ENCODE measurements at places on chromosomes 7 and 10.
A peak's percentile ranks its signal among the peaks of the same experiment; 100 is the strongest.

DNA sequence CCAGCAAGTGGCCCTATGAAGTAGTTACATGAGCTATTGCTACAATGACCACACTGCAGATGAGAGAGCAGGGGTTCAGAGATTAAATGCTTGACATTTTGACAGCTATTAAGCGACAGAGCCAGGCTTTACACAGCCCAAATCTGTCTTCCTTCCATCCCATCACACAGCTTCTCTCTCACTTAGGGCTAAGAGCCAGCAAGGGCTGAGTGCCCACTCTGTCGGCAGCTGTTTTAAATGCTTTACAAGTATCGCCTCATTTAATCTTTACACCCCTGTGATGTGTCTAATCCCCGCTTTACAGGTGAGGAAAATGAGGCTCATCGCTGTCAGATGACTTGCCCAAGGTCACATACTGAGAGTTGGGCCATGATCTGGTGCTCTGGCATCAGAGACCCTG, 15.2 kb upstream of the OPALIN start:
- no peak for DNase-seq

GRCh38 chr10:122331100-122331499, 43.4 kb upstream of the PLEKHA1 start:
- DNase-seq: no peak

DNA sequence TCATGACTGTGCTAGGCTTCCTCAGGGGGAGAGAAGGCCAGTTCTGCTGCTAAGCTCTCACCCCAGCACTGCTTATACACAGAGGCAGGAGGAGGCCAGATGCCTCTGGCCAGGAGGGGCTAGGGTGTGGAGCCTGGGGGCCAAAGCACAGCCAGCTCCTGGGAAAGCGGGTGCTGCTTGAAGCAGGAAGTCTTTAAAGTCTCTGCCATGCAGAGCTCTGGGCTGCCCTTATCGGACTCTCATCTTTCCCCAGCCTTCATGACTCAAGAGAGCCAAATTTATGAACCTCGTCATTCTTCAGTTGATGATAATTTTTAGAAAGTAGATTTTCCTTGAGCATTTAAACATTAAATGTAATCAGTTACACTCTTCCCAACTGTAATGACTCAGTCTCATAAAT, 11.2 kb upstream of the TSPAN14 start:
- DNase-seq: no peak

- DNase-seq: no peak
Measured at GRCh38 chr7:48388911-48389310, 217.7 kb downstream of the ABCA13 start.

DNA sequence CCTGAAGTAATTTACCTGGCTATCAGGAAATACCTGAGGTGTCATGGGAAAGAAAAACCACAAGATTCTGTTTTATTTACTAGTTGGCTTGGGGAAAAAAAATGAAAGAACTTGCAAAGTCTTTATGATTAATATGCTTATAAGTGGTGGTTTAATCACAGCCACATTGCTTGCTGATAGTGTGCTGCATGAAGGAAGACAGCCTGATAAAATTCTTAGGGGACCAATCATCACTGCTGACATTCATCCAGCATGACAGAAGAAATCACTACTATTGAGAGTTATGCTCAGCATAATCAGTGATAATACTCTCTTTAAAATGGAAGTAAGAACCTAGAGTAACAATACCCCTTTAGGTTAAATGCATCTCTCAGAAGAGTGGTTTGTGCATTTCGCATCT, 150.2 kb upstream of the LRRN3 start:
- DNase-seq: no peak

- DNase-seq: no peak
Measured at GRCh38 chr7:48473205-48473865, 302.1 kb downstream of the ABCA13 start.

DNA sequence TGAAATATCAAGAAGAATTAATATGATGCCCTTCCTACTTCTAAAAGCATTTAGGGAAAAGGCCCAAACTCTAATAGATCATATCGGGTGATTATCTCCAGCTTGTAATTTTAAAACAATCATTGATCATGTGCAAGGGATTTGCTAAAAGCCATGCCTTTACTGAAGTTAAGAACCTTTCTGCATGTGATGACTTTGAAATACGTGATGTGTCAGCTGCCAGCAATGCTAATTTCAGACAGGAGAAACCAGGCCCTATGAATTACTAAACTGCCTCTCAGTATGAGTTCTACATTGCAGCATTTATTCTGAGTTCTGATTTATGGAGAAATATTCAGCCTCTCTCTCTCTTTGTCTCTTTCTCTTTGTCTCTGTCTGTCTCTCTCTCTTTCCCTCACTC, 203.6 kb upstream of the AKR1E2 start:
- no peak for DNase-seq

- no peak for DNase-seq
Measured at GRCh38 chr10:21347043-21347784, 178.3 kb downstream of the SKIDA1 start.

GRCh38 chr7:45196374-45196773, 38.8 kb downstream of the RAMP3 start:
- peak; percentile 47 for DNase-seq

DNA sequence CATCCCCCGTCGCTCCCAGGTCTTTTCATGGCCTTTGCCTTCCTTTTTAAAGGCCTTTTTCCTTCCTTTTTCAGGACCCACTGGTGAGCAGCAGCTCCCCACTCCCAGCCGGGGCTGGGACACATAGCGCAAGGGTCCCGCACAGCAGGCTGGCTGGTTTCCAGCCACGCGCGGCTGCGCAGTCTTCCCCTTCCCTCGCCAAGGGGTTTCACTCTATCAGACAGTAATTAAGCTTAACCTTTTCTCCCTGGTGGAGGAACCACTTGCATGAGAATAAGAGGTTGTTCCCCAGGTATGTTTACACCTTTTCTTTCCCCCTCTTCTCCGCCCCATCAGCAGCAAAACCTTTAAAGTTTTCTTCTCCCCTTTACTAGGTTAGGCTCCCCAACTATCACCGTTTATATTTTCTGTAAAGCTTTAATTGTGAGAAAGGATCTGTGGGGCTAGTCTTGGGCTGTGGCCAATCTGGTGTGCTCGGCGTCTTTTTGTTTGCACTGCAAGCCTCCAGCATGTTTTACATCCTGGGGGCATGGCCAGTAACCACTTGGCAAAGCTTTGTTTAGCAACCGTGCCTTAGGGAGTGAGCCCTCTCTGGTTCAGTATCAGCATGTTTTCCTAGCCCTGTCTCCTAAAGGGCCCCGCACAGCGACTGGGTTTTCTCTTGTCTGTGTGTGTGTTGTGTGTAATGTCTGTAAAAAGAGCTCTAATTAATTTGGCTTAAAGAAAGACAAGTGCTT, 219.6 kb downstream of the PHF14 start:
- no peak for DNase-seq

- no peak for DNase-seq
Measured at GRCh38 chr7:21426286-21427181, 1.3 kb upstream of the SP4 start.

DNA sequence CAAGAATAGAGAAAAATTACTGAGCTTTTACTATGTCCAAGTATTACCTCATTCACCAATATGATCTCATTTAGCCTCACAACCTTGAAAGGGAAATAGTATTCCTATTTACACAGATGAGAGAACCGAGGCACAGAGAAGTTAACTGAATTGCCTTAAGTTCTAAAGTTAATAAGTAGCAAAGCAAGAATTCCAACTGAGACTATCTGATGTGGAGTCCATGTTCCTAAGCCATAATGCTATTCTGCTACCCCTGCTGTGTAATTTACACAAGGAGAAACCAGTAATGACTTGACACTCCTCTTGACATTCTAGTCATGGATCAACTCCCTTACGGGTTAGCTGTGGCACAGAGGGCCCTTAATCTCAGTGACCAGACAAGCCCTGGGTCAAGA, 60.7 kb downstream of the ABCB4 start:
- DNase-seq: no peak

GRCh38 chr10:660970-661596, 28.4 kb downstream of the DIP2C start:
- DNase-seq: no peak

DNA sequence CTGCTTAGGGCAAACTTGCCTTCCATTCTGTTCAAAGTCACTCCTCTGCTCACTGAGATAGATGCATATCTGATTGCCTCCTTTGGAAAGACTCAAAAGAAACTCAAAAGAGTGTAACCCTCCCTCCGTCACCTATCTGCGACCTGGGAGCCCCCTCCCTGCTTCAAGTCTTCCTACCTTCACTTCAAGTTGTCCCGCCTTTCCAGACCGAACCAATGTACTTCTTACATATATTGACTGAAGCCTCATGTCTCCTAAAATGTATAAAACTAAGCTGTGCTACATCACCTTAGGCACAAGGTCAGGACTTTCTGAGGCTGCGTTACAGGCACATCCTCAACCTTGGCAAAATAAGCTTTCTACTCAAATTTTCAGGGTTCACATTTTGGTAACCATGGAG, 77.4 kb upstream of the C1GALT1 start:
- DNase-seq: no peak

DNA sequence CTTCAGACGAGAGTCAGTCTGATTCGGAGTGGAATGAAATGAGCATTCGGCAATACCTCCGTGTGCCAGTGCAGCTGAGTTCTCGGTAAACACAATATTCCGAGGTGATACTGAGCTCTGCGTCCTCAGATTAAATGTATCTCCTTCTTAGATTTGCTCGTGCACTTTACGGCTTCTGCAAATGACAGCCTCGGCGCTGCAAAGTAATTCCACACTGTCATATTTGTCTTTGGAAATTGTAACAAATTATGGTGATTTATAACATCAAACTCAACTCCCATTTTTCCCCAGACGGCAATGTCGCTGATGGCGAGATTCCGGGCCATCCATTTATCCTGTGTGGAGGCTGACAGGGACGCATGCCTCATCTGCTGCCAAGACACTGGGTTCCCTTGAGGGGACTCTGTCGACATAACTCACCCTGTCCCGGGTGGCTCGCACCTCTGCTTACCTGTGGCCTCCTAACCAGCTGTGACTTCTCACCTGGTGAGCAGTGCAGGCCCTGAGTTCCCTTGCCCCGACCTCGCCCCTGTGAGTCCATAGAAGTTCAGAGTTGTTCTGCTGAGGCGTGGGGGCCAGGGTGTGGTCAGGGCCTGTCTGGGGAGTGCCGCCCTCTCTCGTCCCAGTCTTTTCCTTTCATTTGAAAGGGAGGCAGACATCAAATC, 201.9 kb downstream of the ADARB2 start:
- no peak for DNase-seq

- DNase-seq: no peak
Measured at GRCh38 chr7:4299431-4299830, 382.7 kb upstream of the FOXK1 start.

- no peak for DNase-seq
Measured at GRCh38 chr7:135808206-135808605, 59.6 kb upstream of the FAM180A start.

GRCh38 chr10:124918191-124918830, 23.6 kb upstream of the ZRANB1 start:
- no peak for DNase-seq

GRCh38 chr10:84695902-84696301, 367.5 kb downstream of the CCSER2 start:
- no peak for DNase-seq

- no peak for DNase-seq
Measured at GRCh38 chr10:91579329-91579985, 53.4 kb downstream of the PPP1R3C start.

DNA sequence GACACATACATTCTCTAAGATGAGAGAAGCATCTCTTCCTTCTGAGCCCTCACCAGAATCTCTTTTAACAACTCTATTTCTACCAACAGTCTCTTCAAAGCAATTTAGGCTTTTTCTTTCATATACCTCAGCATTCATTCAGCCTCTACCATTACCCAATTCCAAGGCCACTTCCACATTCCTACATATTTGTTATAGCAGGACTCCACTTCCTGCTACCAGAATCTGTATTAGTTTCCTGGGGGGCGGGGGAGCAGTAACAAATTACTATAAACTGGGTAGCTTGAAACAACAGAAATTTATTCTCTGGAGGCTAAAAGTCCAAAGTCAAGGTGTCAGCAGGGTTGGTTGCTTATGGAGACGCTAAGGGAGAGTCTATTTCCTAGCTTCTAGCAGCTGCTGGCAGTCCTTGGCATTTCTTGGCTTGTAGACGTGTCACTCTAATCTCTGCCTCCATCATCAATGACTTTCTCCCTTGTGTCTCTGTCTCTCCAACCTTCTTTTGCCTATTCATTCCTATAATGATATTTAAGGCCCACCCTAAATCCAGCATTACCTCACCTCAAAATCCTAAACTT, 7.4 kb downstream of the PRPS1L1 start:
- no peak for DNase-seq

DNA sequence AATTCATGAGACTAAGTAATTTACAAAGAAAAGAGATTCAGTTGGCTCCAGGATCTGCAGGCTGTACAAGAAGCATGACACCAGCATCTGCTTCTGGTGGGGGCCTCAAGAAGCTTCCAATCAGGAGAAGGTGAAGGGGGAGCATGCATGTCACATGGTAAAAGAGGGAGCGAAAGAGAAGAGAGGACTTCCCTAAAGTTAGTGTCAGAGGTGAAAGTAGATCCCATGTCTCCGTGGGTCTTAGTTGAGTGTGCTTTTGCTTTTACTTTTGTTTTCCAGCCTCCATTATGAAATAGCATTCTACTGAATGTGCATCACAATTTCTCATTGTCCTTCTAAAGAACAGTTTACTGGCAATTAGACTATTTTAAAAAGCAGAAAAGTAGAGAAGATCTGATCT, 213.6 kb upstream of the FZD1 start:
- DNase-seq: no peak

DNA sequence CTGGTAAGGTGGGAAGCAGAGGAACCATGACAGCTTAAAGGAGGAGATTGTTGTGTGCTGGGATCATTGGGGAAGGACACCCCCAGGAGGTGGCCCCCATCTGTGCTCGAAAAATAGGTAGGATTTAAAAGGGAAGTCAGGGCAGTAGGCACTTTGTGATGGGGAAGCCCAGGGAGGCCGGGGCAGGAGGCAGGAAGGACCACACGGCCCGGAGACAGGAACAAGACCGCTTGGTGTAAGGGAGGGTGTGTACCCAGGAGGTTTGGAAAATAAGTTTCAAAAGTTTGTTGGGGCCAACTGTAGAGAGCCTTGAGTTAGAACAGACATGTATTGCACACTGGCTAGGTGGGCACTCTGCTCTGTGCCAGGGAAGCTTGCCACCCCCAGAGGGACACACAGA, 20.7 kb downstream of the ZNF467 start:
- no peak for DNase-seq

- DNase-seq: no peak
Measured at GRCh38 chr7:100190048-100190711, 12.5 kb downstream of the STAG3 start.

- DNase-seq: no peak
Measured at GRCh38 chr10:24958721-24959381, 6.4 kb upstream of the PRTFDC1 start.

DNA sequence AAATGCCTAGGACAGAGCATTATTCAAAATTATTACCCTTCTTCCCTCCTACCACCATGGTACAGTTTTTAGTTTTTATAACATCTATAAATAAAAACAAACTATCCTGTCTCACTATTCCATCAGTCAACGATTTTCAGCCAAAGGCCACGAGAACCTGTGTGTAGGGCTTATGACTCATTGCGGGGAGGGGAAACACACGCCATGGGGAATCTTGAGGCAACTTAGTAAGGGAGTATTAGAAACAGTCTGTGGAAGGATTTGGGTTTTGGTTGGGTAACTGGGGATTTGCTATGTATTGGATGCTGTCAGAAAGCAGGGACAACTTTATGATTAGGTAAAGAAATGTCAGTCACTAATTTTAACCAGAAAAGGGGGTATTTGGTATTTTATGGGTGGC, 14.7 kb downstream of the GPR141 start:
- DNase-seq: no peak

Data from activated CD8-positive, alpha-beta memory T cell treated with anti-CD3 and anti-CD28 coated beads for 48 hours (primary cell).